ENCODE measurements at places on chromosomes 2 and 18. TPM values are rescaled to one million over a fixed set of nuclear protein-coding genes. Genes with fewer than 3 reads are reported as not detected.

- DNase-seq, result no peak
Observed at GRCh38 chr2:211035548-211036185, 479.3 kb downstream of the CPS1 start.

- no peak for DNase-seq
Observed at GRCh38 chr2:160474891-160475787, 18.5 kb downstream of the RBMS1 start.

DNA sequence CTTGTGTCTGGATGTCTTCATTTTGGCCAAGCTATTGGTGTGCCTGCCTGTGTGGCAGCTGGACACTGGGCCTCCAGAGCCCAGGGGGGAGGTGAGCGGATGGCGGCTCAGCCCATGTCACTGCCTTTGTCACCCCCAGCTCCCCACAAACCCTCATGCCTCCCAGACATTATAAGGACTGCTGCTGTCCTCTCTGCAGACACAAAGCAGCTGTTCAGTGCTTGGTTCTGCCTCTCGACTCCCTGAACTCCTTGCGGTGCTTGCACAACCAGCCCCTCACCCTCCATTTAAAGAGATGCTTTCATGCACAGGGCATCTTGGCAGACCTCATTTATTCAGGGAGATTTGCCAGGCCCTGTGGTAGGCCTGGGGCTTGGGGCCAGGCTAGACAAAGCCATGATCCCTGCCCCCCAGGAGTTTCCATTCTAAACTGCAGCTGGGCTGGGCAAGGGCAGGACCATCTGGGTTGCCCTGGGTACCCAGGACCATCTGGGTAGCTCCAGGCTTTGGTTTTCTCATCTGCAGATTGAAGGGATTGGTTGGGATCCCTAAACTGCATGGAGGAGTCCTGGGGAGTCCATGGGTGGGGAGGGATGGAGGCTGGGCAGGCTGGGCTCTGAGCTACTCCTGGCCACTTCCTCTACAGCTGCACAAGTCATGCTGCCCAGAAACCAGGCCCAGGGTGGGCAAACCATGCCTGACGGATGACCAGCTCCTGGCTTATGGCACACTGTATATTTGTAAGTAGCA lies 168.5 kb downstream of the CELF4 start:
- DNase-seq, result no peak

GRCh38 chr2:71379086-71379485 lies 47.5 kb downstream of the ZNF638 start:
- DNase-seq, result no peak

Gene ABCG8
- total RNA-seq, result not detected

DNA sequence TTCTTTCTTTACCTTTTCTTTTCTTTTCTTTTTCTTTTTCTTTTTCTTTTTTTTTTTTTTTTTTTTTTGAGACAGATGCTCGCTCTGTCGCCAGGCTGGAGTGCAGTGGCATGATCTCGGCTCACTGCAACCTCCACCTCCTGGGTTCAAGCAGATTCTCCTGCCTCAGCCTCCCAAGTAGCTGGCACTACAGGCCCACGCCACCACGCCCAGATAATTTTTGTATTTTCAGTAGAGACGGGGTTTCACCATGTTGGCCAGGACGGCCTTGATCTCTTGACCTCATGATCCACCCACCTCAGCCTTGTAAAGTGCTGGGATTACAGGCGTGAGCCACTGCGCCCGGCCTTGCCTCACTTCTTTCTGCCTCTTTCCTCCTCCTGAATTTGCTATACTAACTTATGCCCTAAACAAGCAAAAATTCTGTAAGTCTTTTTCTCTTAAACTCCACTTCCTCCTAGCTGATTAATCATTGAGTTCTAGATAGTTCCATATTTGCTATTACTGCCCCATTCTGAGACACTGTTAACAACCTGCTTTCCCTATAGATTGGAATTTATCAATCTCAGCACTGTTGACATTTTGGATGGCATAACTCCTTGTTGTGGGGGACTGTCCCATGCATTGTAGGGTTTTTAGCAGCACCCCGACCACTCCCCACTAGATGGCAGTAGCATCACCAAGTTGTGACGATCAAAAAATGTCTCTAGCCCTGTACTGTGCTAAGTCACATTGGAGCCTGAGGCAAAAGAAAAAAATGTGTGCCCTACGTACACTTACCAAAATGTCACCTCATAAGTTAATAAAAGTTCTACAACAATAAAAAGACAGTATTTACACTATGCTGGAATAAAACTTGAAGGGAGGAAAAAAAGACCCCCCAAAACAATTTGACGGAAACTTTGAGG lies 16.4 kb upstream of the THADA start:
- DNase-seq, result no peak

- no peak for DNase-seq
Observed at GRCh38 chr18:52678551-52678950, 338.6 kb downstream of the DCC start.

DNA sequence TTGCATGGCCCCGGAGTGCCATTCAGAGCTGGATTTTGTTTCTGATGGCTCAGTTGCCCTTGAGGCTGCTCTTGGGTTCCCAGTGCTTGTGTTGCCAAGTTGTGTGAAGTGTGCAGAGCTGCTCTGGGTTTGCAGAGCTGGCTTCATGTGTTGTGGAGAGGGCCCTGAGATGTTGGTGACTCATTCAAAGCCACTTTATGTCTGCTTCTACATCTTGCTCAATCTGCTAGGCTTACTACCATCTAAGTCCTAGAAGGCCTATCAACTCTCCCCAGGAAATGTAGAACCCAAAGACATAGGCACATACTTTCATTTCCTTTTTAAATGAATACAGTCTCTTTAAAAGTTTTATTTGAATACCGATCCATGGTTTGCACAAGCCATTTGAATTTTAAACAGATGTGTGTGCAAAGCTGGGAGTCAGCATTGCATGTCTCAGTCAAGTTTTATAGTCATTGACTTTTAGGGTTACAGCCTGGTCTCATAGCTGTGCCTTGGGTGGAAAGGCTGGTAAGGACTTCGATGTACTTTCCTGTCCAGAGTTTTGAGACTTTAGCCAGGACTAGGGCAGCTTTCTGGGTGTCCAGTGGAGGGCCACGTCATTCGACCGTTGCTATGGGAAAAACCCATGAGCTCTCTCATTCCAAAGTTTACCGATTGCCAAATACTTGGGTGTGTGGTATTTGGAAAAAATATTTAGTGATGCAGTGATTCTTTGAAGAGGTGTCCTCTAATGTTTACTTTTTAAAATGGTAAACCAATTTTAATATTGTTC lies 105.0 kb downstream of the LTBP1 start:
- no peak for DNase-seq

- peak; percentile 86 for DNase-seq
Observed at GRCh38 chr2:3981446-3981987, 278.1 kb downstream of the DCDC2C start.

Gene LINC00305
- not detected for total RNA-seq

Gene LHCGR
- total RNA-seq, result 2.7 TPM

DNA sequence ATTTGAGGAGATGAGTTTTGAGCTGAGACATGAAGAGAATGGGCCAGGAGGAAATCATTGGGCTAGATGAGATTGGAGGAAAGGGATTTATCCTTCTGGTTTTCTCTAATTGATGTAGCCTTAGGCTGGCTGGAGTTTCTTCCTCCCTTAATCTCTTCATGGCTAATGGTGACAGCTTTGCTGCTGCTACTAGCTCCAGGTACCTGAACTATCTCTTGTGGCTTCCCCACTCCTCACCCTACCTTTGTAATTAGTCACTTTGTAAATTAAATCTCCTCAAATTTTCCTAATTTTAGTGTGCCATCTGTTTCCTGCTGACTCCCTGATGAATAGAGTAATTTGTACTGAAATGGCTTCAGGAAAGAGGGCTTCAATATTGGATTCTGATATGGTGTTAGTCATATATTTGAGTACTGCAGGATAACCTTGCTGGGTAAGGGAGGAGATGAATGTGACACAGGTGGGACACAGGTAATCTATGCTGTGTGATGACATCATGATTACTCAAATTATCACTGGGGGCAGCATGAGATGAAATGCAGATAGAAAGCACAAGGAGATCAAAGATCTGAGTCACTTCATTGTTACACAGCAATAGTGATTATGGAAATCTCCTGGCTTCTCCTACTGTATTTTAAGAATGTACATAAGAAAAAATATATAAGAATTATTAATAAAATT lies 1134.1 kb upstream of the DDX18 start:
- no peak for DNase-seq

- no peak for DNase-seq
Observed at GRCh38 chr2:168120730-168121129, 126.7 kb downstream of the STK39 start.

DNA sequence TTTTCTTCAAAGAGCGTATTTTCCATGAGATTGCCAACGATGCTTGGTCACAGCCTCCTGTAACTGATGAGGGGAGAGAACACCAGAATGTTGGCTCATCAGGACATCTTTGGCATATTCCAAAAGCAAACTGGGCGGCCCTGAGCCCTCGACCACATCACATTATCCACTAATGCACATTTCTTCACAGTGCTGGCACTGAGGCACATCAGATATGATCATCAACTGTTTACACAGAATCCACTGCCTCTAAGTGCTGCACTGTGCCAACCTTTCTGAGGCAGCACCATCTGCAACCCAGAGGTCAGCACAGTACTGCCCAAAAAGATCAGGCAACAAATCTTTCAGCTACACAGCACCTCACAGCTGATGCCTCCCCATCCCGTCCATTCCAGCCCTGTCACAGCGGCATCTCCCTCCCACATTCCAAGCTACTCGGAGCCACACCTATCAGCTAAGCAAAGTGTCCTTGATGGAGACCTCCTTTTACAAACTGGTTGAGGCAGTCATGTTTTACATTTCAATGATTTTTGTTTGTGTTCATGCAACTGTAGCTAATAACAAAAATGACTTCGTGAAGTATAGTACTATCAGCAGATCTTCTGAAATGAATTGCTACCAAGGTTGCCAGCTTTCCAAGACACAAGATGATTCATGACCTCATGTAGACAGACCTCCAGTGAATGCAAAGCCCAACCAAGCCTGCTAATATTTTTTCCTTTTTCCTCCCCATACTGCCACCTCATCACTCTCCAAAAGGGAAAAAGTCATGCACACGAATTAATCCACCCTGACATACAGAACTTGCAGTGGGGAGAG lies 32.3 kb downstream of the MYO5B start:
- no peak for DNase-seq

Gene PAX3
- total RNA-seq, result not detected

DNA sequence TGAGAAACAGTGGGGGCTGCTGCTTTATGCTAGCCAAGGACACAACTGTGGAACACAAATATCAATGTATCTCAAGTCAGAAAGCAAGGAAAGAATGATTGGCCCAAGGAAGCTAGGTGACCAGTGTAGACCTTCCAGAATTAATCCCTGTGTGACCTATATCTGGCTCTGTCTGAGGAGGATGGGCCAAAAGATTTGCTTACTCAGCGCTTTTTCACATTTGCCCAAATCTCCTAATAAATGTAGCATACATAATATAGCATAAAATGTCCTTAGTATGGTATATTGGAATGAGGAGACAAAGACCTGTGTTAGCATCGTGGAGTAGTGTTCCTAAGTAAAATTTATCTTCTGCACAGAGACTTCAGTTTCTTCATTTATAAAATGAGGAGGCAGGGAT lies 66.7 kb upstream of the NT5C1B start:
- DNase-seq, result no peak

DNA sequence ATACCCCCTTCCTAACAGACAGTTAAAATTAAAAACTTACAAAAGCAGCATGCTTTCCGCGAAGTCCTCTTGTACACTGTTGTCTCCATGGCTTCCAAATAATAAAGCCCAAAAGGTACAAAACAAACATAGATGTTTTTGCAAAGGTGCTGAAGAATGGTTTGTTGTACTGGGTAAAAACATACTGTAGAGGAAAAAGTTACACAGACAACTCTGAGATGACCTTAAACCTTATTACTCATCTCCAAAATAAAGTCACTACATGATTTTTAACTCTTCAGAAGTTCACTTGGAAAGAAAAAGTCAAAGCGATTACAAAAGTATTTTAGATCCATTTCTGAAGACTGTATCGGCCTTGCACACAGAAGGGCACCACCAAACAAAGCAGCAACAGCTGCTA lies 6.1 kb downstream of the SLC35F5 start:
- DNase-seq, result no peak

GRCh38 chr2:163613266-163613731 lies 122.5 kb downstream of the FIGN start:
- DNase-seq, result no peak

- no peak for DNase-seq
Observed at GRCh38 chr2:85669549-85669948, 1.6 kb upstream of the SFTPB start.

GRCh38 chr18:68148863-68149262 lies 566.0 kb downstream of the TMX3 start:
- no peak for DNase-seq

DNA sequence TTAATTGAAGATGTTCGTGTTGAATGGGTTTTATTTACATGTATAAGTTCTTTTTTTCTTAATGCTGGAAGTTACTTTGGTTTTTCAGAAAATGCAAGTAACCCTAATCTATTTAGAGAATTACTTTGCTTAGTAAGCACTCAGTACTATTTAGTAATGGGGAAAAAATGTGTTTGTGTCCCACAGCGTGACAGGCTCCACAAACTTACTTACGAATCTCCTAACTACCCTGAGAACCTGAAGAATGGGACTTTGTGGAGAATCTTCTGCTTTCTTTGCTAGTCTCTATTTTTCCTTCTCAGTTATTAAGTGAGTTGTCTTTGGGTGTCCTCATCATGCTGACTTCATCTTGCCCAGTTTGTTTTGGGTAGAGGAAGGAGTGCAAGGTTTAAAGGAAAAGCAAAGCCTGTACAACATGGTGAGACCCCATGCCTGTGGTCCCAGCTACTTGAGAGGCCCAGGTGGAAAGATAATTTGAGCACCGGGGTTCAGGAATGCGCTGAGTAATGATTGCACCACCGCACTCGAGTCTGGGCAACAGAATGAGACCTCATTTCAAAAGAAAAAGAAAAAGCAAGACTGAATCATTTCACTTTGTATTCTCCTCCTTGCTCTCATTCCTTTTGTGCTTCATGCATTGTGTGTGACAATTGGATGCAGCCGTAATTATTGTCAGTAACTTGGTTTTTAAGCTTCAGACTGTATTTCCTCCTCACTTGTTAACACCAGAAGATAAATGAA lies 10.2 kb downstream of the NEDD4L start:
- DNase-seq, result no peak

DNA sequence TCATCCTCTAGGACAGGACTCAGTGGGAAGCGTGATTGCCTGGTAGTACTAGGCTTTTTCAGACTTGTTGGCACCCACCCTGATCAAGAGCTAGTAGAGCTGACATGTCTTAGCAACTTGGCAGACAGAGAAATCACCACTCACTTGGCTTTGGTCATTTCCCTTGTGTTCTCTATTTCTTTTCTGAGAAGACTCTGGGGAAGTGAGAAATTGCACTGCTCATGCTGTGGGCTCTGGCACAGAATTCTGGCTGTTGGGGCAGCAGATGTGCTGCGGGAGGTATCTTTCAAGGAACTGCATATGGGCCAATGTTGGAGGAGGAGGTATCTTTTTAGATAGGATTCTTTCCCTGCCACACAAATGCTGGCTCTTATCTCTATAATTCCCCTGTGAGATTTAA lies 529.1 kb upstream of the MEX3C start:
- DNase-seq, result no peak
